ENCODE measurements at places on chromosomes 7 and 10.

DNA sequence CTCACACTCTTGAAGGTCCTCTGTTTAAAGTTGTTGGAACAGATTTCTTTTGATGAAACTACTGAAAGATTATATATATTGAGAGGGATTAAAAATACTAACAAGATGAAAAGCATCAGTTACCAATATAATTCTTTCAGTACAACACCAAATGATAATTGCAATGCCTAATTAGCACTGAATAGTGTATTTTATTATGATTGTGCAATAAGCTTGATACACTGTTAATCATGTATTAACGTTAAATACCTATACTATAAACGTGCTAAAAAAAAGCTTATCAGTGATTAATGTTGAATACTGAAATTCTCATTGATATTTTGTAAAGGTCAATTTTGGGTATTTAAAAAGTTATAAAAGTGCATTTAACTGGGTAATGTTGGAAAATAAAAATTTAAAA, 61.5 kb downstream of the HIBADH start:
- no peak for DNase-seq

DNA sequence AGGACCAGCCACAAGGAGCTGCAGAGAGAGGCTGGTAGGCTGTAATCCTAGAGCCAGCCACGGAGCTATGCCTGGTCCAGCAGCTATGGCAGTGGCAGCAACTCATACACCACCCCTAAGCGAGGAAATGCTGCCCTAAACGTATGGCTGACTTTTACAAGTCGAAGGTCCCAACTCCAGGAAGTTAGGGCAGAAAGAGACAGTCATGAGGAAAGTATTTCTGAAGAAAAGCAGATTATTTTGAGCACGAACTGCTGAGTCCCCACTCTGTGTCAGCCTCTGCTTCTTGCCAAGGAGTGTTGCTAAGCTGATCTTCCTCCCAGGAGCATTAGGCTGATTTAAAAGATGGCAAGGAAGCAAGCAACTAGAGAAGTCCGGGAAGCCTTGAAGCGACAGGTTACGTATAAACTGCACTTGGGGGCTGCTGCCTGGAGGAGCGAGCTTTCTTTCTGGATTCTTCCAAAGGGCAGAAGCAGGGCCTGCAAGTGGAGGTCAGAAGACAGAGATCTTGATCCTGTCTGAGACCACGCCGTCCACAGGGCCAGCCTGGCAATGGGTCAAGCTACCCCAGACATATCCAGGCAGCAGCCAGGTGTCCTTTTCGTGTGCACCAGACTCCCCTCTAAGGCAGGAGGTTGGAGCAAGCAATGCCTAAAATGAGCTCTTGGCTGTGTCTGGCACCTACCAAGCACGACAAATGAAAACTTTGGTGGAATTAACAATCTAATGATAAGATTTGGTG, 39.4 kb downstream of the PLXNA4 start:
- no peak for DNase-seq

DNA sequence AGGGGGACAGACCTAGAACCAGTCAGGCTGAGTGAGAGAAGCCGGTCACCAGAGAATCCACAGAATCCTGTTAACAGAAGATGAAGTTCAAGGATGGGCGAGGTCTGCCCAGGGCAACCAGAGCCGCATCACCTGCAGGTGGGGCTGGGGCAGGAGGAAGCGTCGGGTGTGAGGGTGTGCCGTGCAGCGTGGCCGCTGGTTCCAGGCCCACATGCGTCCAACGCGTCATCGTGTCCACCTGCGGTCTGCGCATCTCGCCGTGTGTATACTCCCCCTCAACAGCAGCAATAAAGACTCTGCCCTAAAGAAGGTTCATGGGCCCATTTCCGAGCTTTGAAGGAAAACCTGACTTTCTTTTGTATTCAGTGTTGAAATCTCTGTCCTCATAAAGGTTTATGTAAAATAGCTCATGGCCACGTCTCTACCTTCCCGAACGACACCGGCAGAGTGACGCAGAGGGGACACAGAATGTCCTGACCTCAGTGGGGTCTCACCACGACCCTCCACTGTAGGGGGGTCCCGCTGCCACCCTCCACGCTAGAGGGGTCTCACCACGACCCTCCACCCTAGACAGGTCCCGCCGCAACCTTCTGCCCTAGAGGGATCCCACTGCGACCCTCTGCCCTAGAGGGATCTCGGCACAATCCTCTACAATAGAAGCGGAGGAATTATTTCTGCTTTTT, 446.9 kb downstream of the PTPRN2 start:
- no peak for DNase-seq

- DNase-seq: no peak
These were observed 36.7 kb downstream of the PRF1 start for GRCh38 chr10:70565556-70566514.

DNA sequence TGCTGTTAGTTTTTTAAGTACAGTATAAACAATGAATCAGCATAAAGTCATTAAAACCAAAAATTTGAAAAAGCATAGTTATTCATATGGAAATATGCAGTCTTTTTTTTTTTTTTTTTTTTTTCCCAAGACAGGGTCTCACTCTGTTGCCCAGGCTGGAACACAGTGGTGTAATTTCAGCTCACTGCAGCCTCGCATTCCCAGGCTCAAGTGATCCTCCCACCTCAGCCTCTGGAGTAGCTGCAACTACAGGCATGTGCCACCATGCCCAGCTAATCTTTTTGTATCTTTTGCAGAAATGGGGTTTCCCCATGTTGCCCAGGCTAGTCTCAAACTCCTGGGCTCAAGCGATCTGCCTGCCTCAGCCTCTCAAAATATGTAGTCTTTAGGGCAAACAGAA, 182.0 kb downstream of the SEMA3E start:
- DNase-seq: no peak

- no peak for DNase-seq
These were observed 126.6 kb upstream of the PARD3 start for GRCh38 chr10:34941471-34942357.

- DNase-seq: no peak
These were observed 49.9 kb downstream of the SORCS3 start for GRCh38 chr10:104690959-104691358.

DNA sequence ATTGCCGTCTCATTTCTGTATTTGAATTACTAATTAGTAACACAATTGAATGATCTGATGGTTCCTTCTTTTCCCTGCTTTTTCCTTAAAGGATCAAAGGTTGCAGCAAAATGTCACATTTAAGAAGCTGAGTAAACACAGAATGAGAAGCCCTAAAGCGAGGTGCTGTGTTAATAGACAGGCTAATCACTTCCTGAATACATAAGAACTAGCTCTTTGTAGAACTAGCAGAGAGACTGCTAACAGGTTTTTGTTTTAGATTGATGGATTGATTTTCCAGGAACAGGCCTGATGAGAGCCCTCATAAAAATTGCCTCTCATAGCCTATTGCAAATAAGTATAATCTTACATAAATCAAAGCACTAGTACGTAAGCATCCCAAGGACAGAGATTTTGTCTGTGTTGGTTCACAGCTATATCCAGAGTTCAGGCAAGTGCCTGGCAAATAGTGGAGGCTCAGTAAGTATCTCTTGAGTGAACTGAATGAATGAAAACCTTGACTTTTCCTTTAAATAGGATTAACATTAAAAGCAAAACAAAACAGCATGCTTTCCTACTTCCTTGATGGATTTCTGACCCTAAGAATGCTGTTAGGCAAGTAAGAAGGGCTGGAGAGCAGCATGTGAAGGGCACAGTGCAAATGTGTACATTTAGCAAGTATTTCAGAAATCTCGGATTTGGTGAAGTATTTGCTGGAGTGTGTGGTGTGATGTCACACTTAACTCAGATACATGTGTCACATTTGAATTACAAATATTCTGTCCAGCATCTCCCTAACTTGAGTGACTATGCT, 3.3 kb downstream of the TMEM229A start:
- no peak for DNase-seq

- DNase-seq: no peak
These were observed 293.9 kb downstream of the SNX13 start for GRCh38 chr7:17646253-17646956.

GRCh38 chr10:113494761-113495160, 58.1 kb upstream of the HABP2 start:
- no peak for DNase-seq

GRCh38 chr7:148276314-148277041, 314.1 kb upstream of the C7orf33 start:
- no peak for DNase-seq

- no peak for DNase-seq
These were observed 52.8 kb upstream of the CHST3 start for GRCh38 chr10:71911296-71911953.

DNA sequence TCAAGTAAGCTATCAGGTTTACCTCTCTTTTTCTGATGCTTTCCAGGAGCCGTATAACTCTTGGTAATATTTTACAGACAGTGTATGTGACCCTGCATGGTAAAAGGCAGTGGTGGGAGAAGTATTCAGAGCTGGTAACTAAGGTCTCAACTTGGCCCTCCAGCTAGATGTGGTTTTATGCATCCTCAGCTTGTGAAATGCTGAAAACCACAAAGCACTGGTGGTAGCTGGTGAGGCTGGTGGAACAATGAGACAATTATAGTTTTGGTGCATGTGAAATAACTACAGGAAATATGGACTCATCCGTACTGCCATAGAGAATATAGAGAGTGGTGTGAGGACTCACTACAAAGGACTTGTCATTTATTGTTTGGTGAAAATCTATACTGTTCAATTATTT, 383.0 kb upstream of the PCDH15 start:
- no peak for DNase-seq

DNA sequence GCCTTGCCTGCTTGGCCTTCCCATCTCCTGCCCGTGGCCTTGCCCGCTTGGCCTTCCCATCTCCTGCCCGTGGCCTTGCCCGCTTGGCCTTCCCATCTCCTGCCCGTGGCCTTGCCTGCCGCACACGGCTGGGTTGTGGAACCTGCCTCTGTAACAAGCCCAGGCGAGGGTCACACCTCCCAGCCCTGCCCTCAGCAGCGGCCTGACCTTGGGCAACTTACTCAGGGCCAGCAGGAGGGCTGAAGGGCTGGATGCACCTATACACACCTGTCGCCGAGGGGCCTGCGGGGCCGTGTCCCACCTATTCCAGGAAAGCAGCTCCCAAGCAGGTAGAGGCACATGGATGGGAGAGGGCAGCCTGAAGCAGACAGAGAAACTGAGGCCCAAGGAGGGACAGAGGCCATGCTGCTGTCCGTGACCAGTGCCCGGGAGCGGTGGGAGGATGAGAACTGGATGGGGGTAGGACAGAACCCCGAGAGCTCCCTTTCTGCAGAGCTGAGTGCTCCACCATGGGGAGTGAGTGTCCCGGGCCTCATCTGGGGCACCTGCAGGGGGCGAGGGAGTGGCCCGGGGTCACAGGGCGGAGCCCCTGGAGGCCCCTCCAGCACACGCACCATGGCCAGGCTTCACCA, 277.6 kb downstream of the ELFN1 start:
- no peak for DNase-seq

GRCh38 chr10:24449321-24449740, 240.4 kb downstream of the KIAA1217 start:
- DNase-seq: no peak

DNA sequence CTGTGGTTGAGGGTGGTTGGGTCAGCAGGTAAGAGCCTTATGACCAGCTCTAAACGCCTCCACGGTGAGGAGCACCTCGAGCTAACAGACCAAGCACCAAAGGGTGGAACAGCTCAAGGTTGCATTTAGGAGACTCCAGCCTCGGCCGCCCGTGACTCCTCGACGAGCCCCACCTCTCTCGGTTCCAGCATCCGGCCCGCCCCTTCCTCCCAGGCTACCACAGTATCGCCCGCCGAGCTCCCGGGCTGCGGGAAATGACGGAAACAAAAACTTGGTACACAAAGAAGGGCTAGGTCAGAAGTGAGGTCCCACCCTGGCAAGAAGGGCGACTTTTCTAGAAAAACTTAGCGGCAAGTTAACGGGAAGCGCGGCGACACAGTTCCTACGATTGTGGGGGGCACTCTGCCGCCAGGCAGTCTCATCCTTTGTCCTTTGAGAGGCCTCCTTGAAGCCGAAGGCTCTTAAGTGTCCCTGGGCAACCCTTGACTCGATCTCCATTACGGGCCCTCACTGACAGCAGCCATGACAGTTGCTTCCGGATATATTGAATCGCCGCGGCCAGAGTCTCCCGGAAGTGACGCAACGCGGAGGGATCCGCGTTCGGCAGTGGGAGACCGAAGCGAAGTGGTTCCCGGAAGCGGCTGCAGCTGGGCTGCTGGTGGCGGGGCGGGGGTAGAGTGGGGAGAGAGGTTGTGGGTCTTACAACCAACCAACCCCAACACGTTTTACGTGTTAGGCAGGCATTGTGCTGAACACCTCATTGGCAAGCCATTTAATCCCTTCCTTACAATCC, 40.2 kb upstream of the ZNF518A start:
- peak; percentile 83 for DNase-seq

DNA sequence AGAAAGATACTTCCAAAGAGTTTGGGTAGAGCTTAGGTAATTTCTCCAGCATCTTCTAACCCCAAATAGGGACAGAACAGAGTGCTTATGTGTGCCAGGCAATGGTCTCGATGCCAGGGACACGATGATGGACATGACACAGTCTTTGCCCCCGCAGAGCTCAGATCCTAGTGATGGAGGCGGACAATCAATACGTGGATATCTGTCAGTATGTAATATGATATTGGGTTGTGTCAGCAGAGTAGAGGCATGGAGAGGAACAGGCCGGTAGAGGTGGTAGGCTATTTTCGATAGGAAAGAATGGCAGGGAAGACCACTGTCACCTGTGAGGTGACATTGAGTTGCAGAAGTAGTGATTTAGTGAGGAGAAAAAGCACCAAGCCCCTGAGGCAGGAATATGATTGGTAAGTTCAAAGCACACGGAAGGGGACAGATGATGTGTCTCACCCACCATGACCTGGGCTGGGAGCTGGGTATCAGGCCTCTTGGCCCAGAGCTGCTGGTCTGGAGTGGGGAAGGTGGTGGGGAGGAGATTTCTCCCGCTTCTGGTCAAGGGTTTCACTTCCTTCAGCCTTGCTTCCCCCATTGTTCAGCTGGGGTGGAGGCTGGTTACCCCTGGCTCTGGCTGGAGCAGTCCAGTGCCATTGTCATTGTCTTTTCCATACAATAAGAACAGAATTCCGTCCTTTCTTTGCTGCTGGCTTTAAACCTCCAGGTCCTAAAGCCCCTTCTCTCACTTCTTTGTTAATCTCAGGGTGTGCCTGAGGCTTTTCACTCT, 36.0 kb upstream of the SRGN start:
- DNase-seq: no peak
